ENCODE measurements at places on chromosomes 12 and 14. TPM values are rescaled to one million over a fixed set of nuclear protein-coding genes. Genes with fewer than 3 reads are reported as not detected.

DNA sequence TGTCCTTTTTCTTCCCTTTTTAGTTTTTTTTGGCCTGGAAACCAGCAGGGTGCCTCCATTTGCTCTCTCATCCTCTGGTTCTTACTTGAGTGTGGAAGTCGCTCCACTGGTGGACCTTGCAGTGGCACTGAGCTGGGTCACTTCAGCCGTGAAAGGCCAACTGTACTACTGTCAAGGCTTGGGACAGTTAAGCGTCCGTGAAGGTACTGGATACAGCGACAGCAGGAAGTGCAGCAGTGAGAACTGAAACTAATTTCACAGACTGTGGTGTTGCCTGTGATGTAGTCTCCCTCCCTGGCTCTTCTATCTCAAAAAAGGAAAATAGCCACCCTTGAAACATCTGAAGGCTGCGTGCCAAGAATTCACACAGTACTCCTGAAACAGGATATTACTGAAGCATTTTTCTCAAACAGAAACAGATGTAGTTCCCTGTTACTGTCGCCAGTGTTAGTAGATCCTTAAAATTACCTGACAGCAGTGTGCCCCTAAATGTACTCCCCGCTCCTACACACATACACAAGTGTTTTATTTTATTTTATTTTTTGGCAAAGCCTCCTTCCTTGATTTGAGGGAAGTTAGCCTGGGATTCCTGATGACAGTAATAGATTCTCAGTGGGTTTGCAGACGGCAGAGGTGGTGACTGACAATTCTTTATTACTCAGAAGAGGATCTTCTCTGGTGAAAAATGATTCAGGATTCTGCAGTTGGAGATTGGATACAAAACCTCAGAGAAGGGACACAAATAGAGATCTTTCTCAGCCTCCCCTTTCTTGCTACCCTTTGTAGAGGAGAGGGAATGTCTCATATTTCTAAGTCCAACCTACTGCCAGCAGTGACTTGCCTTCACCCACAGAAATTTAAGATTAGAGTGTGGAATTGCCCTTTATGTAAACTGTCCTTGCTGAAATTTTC is 4.4 kb downstream of the SUSD6 start:
- peak overlapping the region; percentile 97 for H3K27ac ChIP-seq
- peaks cover 49% of the 10 kb centered on the region for H3K36me3 ChIP-seq
- no peaks in the 10 kb centered on the region for H3K27me3 ChIP-seq
- H3K4me1 ChIP-seq: peaks cover 76% of the 10 kb centered on the region
- H3K4me3 ChIP-seq: peak overlapping the region; percentile 90

DNA sequence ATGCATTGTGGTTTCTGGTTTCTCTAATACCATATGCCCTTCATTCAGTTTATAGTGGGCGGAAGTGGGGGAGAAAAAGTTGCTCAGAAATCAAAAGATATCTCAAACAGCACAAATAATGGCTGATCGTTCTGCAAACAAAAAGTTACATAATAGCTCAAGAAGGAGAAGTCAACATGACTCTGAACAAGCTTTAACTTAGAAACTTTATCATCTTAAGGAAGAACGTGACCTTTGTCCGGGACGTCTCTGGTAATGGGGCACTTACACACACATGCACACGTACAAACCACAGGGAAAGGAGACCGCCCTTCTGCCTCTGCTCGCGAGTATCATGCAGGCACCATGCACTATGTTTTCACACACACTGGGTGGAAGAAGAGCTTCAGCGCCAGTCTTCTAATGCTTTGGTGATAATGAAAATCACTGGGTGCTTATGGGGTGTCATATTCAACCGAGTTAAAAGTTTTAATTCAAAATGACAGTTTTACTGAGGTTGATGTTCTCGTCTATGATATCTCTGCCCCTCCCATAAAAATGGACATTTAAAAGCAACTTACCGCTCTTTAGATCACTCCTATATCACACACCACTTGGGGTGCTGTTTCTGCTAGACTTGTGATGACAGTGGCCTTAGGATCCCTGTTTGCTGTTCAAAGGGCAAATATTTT is 4.7 kb downstream of the FOS start:
- H3K36me3 ChIP-seq: peaks cover 41% of the 10 kb centered on the region
- DNase-seq: no peak
- H3K27ac ChIP-seq: no peak overlapping the region
- H3K27me3 ChIP-seq: peaks cover 40% of the 10 kb centered on the region
- H3K4me3 ChIP-seq: no peak overlapping the region

DNA sequence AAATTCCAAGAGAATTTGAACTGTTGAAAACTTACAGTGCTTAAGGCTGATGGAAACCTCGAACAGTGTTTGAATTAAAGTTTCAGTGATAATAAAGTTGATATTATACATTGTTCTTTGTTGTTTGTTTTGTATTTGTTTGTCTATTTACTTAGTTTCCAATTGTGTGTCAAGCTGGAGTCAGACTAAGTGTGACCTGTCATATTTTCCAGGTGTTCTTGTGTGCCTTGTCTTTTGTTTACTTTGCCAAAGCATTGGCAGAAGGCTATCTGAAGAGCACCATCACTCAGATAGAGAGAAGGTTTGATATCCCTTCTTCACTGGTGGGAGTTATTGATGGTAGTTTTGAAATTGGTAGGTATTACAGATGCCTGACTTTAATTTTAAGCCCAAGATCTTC is 6.0 kb downstream of the SLCO1C1 start:
- no peak for DNase-seq
- no peak overlapping the region for H3K27ac ChIP-seq
- H3K27me3 ChIP-seq: no peaks in the 10 kb centered on the region

Gene DLGAP5
- total RNA-seq: 46.0 TPM

- H3K36me3 ChIP-seq: no peaks in the 10 kb centered on the region
- H3K27ac ChIP-seq: no peak overlapping the region
- H3K27me3 ChIP-seq: no peaks in the 10 kb centered on the region
- no peaks in the 10 kb centered on the region for H3K4me1 ChIP-seq
- no peak overlapping the region for H3K4me3 ChIP-seq
These were observed 229.4 kb downstream of the CNTN1 start for GRCh38 chr12:40921563-40922163.

DNA sequence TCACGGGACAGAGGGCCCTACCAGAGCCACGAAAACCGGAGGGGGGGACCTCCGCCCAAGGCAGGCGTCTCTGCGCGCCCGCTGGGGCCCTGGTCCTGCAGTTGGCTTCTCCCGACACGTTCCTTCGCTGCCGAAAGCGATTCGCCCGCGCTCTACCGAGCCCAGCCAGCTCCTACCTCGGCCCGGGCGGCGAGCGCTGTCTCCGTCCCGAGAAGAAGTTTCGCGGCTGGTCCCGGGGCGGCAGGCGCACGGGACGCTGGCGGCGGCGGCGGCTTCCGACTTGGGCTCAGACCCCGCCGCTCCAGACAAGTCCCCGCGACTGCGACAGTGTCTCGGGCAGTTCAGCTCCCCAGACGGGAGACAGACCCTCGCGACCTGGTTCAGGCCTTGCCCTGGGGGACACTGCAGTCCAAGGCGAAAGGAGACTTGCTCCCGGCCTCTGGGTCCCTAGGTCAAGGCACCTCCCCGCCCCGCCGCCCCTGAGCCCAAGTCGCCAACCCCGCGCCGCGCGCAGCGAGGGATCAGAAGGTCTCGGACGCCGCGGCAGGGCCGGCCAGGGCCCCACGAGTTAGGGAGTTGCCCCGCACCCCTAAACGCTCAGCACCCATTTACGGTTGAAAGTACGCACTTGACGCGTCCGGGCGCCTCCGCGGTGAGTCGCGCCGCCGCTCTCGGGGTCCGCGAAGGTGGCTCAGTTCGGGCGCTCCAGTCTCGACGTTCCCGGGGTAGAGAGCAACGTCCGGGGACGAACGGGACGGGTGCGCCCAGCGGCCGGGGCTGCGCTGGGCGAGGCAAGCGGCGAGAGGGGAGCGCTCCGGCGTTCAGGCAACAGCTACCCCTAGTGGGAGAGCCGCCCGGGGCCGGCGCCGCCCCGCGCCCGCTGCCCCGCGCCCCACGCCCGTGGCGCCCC is 1.4 kb upstream of the DIO3 start:
- no peaks in the 10 kb centered on the region for H3K4me1 ChIP-seq
- H3K27me3 ChIP-seq: peaks cover 44% of the 10 kb centered on the region
- DNase-seq: no peak
- H3K27ac ChIP-seq: no peak overlapping the region
- no peak overlapping the region for H3K4me3 ChIP-seq
- peaks cover 9% of the 10 kb centered on the region for H3K36me3 ChIP-seq

All from activated T-helper 2 cell treated with anti-CD3 and anti-CD28 coated beads, Interferon-gamma antibody, Interleukin-2, Interleukin-4, amounts not matched to agents 10 μg/mL and 5 μg/mL and 100 μg/mL, durations not matched to agents 14 hours and 24 hours and 36 hours (primary cell).